Stimulated activated CD4-positive, alpha-beta T cell treated with anti-CD3 and anti-CD28 coated beads, Interleukin-1b, Interleukin-23, amount 100 ng/mL, for 1 hour (primary cell): ENCODE measurements at places on chromosomes 4 and X.

- no peak for DNase-seq
These were observed 131.0 kb downstream of the DCLK2 start for GRCh38 chr4:150209140-150209829.

- no peak for DNase-seq
These were observed 65.3 kb downstream of the ELOVL6 start for GRCh38 chr4:110132816-110133719.

DNA sequence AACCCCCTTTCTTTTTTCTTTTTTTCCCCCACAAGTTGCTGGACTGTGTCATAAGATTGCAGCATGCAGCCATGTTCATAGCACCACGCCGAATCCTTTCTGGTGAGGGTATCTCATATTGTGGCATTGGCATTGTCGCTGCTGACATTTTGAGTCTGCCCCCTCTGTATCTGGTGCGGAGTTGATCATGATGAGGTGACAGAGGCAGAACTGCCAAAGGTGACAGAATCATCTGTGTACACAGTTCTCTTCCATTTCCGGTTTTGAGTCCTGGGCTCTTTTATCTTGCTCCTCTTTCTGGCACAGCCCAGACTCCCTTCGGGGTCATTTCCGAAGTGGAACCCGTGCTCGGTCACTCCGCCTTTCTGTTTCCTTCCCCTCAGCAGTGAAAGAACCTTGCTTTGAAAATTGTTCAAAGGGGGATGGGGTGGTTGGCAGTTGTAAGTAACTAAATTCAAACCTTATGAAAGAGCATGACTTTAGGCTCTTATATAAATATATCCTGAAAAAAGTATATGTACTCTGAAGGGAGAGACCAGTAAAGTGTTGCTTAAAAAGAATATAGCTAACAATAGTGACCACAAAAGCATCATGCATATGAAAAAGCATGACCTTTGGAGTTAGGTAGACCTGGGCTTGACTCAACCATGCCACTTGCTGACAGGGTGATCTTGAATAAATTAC lies 55.0 kb upstream of the BMP2K start:
- DNase-seq = no peak

GRCh38 chr4:134650461-134650860 lies 448.9 kb upstream of the PABPC4L start:
- no peak for DNase-seq

DNA sequence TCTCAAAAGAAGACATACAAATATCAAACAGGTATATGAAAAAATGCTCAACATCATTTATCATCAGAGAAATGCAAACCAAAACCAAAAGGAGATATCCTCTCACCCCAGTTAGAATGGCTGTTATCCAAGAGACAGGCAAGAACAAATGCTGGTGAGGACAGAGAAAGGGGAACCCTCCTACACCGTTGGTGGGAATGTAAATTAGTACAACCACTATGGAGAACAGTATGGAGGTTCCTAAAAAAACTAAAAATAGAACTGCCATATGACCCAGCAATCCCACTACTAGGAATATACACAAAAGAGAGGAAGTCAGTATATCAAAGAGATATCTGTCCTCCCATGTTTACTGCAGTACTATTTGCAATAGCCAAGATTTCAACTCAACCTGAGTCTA lies 83.5 kb downstream of the CDS1 start:
- DNase-seq = no peak

DNA sequence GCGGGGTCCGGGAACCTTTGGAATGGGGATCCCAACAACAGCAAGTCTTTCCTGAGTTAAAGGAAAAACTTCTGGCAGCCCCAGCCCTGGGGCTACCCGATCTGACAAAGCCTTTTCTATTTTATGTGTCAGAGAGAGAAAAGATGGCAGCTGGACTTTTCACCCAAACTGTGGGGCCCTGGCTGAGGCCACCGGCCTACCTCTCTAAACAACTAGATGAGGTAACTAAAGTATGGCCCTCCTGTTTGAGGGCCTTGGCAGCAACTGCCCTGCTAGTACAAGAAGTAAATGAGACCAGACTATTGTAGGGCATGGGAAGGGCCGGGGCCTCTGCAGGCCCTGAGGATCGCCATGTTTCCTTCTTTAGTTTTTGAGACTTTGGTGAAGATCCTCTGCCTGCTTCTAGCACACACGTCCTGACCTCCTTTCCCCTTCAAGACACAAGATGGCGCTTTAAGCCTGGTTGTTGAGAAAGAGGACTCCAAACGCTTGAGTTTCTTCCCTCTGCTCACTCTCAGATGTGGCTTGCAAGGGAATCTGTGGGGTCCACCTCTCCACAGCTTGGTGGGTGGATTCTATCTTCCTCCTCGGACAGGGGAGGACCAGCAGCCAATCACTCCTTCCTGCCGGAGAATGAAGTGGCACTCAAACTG lies 18.5 kb upstream of the DRD5 start:
- no peak for DNase-seq

DNA sequence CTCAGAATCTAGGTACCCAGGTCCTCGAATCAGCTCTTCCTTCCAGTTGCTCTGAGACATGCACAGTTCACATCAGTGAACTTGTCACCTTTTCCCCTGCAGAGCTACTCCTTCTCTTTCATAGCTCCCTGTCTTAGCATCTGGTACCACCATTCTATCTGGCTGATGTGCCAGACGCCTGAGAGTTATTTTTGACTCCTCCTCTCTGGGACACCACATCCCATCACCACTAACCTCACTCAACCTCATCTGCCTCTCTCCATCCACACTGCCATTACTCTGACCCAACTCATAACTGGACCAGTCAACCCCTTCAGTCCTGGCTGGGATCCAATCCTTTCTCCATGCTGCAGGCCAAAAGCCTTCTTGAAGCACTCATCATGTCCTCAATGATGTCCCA lies 44.5 kb downstream of the SLC2A9 start:
- DNase-seq = no peak

DNA sequence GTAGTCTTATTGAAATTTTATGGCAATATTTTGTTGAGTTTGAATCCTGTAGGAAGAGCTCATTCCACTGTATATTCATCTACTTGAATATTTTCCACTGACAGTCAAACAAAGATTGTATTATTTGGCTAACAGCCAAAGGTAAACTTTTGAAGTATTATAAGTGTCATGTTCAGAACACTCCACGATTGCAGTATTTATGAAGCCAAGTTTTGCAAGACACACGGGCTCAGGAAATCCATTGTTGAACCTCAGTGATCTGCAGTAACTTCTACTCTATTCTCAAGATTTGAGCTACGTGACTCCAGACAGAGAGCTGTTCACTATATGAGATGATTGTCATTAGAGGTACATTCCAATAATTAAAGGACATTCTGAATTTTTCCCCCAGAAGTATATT lies 302.7 kb upstream of the ADGRL3 start:
- no peak for DNase-seq

GRCh38 chrX:861921-862320 lies 231.3 kb downstream of the SHOX start:
- no peak for DNase-seq

GRCh38 chrX:134891652-134892051 lies 99.1 kb upstream of the SMIM10 start:
- no peak for DNase-seq

DNA sequence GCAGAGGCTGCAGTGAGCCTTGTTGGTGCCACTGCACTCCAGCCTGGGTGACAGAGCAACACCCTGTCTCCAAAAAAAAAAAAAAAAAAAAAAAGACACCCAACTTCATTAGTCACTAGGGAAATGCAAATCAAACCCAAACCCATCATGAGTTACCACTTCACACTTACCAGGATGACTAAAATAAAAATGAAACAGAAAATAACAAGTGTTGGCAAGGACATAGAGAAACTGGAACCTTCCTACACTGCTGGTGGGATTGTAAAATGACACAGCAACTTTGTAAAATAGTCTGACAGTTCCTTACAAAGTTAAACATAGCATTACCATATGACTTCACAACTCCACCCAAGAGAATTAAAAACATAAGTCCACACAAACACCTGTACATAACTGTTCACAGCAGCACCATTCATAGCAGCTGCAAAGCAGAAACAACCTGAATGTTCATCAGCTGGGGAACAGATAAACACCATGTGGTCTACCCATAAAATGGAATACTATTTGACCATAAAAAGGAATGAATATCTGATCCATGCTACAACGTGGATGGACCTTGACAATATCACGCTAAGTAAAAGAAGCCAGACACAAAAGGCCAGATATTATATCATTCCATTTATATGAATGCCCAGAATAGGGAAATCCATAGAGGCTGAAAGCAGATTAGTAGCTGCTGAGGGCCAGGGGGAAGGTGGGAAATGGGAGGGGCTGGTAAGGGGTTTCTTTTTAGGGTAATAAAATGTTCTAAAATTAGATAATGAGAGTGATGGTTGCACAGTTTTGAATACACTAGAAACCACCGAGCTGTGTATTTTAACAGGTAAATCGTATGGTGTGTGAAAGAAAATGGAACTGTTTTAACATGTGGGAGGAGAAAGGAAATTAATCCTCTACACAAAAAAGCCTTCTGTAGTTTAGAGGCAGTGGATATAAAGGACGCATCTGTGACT lies 18.3 kb downstream of the CD99L2 start:
- no peak for DNase-seq

GRCh38 chr4:159481936-159482335 lies 379.1 kb downstream of the RAPGEF2 start:
- DNase-seq = no peak

GRCh38 chr4:52911684-52912294 lies 49.7 kb downstream of the RASL11B start:
- peak; percentile 34 for DNase-seq
